ENCODE measurements at places on chromosomes 3 and 15. TPM values are rescaled to one million over a fixed set of nuclear protein-coding genes. Genes with fewer than 3 reads are reported as not detected.

The MELTF gene
- total RNA-seq: 18.7 TPM

The HYAL1 gene
- 0.18 TPM for total RNA-seq

DNA sequence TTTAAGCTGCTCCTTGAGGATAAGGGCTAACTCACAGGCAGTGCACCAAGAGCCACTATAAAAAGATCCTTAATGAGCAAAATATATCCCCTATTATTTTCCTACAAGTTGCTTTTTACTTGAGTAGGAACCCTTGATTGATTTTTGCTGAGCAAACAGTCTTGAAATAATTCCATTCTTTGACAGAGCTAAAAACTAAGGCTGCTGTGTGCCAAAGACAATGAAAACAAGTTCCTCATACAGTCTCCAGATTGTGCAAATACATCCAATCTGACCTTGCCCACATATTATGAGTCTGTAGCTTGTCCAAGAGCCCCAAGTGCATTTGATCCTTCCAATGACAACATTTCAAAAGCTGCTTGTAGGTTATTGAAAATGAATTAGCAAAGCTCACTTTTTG lies 15.0 kb downstream of the PRKAR2A start:
- no peak for DNase-seq

DNA sequence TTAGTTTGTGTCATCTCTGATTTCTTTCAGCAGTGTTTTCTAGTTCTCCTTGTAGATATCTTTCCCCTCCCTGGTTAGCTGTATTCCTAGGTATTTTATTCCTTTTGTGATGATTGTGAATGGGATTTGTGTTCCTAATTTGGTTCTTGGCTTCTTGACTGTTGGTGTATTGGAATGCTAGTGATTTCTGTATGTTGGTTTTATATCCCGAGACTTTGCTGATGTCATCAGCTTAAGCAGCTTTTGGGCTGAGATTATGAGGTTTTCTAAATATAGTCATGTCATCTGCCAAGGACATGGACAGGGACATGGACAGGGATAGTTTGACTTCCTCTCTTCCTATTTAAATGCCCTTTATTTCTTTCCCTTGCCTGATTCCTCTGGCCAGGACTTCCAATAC lies 35.8 kb downstream of the MYO9A start:
- DNase-seq: no peak

DNA sequence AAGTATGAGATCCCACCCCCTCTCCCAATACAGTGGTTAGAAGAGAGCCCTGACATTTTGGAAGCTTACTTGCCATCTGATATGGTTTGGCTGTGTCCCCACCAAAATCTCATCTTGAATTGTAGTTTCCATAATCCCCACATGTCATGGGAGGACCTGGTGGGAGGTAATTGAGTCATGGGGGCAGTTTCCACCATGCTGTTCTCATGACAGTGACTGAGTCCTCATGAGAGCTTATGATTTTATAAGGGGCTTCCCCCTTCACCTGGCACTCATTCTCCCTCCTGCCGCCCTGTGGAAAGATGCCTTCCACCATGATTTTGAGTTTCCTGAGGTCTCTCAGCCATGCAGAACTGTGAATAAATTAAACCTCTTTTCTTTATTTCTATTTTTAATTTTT lies 28.8 kb upstream of the HES1 start:
- no peak for DNase-seq

GRCh38 chr3:98884675-98885371 lies 16.7 kb downstream of the DCBLD2 start:
- DNase-seq: no peak

DNA sequence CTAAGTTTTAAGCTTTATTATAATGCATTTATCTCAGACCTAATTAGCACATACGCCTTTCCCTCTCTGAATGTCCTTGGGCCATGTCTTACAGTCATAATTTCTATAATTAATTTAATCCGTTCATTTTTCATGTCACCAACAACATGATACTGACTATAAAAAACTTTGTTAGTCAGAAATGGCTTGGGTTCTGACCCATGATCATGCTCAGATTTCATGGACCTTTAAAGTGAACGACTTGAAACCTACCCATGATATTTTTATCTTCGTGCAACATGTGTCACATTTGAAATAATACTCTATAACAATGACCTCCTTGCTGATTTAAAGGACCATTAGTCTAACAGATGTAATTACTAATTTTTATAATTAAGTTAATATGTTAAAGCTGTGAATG lies 1033.8 kb downstream of the DIPK2A start:
- DNase-seq: no peak
